ENCODE measurements at places on chromosomes 1 and 21.

GRCh38 chr21:42499444-42500112, 3.6 kb upstream of the RSPH1 start:
- no peak for DNase-seq

GRCh38 chr1:248691567-248692155, 10.9 kb downstream of the OR14I1 start:
- no peak for DNase-seq

GRCh38 chr21:44347911-44348451, 5.4 kb upstream of the TRPM2 start:
- DNase-seq: no peak

DNA sequence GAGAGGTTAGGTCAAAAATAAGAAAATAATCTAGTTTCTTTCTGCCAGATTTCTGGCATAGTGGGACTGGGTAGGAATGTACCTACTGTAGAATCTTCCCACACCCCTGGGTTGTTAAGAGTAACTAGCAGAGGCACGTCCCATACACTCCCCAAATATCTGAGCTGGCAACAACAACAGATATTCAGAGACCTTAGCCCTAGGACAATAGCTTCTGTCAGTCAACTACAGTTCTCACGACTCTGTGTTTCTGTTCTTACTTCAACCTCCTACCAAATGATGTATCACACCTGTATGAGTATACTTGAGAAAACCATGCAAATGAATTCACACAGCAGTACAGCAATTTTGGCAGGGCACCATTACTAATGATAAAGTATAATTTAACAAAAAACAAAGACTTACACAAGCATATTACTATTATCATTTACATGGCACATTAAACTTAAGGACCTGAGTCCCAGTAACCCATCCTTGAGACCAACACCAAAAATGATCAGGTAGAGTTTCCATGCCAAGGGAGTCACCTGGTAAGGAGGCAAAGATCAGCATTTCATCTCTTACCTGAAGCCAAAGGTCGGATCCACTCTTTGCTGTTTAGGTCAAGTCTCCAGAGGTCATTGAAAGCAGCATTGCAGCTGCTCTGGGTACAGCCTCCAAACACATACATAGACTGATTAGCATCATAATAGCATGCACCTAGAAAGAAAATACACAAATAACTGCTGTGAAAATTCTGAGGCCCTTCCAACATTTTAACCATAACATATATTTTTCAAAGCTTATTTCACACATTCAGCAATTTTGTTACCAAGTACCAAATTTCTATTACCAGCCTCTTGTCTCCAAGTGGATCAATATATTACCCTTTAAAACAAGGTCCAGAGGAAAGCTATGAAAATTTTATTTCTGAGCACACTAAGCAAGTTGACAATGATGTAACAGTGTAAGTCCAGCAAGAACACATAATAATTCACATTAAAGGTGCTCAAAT, 57.5 kb upstream of the CPLANE2 start:
- no peak for DNase-seq

- peak; percentile 39 for DNase-seq
These were observed at the start of gene DIPK1A for GRCh38 chr1:92961131-92961895. DIPK1A (minus strand) TSS chr1:92961462; CDS start chr1:92961429, 33 bp downstream.

GRCh38 chr1:236143104-236143948, 987 bp downstream of the GPR137B start:
- DNase-seq: no peak

- no peak for DNase-seq
These were observed 24.7 kb downstream of the TRPM2 start for GRCh38 chr21:44377922-44378645.

- no peak for DNase-seq
These were observed 25.0 kb downstream of the WNT9A start for GRCh38 chr1:227922501-227923352.

- DNase-seq: no peak
These were observed 65.4 kb downstream of the ARID4B start for GRCh38 chr1:235262539-235262938.

DNA sequence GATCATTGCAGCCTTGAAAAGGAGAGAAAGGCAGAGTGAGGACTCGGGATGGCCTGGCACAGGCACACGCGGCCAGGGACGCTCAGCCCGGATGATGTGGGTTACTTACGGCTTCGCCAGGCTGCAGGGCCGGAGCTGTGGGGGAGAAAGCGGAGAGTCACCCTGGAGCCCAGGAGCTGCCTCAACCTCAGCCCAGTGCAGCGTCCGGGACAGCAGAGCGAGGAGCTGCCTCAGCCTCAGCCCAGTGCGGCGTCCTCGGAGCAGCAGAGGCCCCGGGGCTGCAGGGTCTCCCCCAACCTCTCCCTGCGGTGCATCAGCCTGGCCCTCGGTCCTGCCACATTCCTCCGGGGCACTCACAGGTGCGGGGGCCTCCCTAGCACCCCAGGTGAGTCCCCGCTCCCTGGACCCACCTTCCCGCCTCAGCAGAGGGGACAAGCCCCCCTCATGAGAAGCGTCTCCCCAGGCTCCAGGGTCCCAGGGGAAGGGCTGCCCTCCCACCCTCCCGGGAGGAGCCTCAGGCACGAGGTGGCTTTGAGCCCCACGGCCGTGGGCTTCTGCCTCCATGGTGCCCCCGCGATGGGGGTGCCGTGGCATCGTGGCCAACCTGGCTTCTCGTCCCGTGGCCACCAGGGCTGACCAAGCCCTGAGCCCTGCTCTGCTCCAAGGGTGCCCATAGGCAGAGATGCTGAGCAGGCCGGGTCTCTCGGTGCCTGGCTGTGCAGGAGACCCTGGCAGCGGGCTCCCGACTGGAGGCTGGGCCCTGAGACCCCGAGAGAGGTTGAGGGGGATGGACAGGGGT, 10.5 kb upstream of the RNF223 start:
- no peak for DNase-seq

DNA sequence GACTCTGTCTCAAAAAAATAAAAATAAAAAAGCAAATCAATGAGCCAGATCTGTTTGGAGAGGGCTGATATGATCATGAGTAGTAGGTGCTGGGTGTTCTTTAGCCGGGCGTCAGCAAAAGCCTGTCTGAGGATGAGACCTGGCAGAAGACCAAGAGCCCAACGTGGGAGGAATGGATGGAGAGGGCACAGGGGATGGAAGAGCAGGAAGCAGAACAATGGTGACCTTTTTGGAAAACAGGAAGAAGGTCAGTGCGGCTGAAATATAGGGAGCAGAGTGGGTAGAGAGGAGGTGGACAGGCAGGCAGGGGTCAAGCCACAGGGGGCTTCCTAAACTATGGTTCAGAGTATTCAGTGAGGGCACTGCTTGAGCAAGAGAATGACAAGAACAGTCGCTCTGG, 30.9 kb downstream of the VWA5B1 start:
- no peak for DNase-seq

GRCh38 chr1:27436204-27437159, 44.1 kb downstream of the GPR3 start:
- DNase-seq: no peak

- DNase-seq: no peak
These were observed 10.1 kb downstream of the TRIM46 start for GRCh38 chr1:155183775-155184221.

- no peak for DNase-seq
These were observed 417.7 kb downstream of the SIPA1L2 start for GRCh38 chr1:232212253-232212652.

- DNase-seq: no peak
These were observed 382.3 kb downstream of the SIPA1L2 start for GRCh38 chr1:232247669-232248068.

GRCh38 chr1:82392513-82392912, 591.8 kb downstream of the ADGRL2 start:
- DNase-seq: no peak

- no peak for DNase-seq
These were observed at the start of gene TRIM63 for GRCh38 chr1:26067432-26067911. TRIM63 (minus strand) TSS chr1:26067630; CDS start chr1:26067494, 136 bp downstream.

GRCh38 chr1:59218521-59219236, 78.2 kb upstream of the FGGY start:
- no peak for DNase-seq

DNA sequence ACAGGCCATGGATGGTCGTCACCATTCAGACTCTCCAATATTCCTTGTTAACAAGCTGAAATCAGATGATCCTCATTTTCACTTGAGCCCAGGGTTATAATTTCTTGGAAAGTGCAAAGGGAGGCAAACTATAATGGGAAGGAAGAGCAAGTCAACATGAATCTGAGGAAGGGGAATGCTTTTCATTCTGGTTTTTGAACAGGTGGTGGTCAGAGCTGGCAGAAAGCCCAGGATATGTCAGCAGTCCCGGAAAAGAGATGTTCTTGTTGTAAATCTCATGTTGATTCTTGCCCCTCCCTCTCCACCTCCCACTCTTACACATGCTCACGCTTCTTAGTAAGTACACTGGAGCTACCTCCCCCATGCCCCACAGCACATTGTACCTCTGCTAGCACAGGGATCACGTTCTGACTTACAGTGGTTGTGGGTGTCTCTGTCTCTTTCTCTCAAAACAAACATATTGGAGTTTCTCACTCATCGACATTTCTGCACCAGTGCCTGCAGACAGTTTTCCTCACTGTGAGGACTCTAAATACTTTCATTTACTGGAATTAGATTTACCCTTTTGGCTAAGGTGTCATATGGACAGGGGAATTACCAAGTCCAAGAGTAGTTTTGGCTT, 77.6 kb downstream of the XCL2 start:
- DNase-seq: no peak

- DNase-seq: no peak
These were observed 56.9 kb downstream of the PTPRF start for GRCh38 chr1:43587594-43587993.

GRCh38 chr21:42384989-42385388, 10.9 kb downstream of the TMPRSS3 start:
- no peak for DNase-seq

GRCh38 chr1:200971955-200972711, 51.4 kb downstream of the KIF21B start:
- peak; percentile 47 for DNase-seq

DNA sequence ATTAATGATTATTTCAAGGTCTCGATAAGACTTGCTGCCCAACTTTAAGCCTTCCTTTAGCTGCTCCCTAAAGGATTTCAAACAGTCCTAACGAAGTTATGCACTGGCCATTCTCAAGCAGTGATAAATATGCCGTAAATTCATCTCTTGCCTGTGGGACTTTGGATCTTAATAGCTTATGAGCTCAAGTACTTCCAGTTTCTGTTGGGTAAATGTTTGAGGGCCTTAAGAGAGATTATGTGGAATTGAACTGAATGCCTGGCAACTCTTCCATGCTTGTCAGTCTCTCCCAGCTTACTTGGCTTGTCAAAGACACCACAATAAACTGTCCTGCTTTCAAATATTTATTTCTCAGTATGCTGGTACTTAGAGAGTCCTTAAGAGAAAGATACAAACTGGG, 3.5 kb upstream of the OR10J4 start:
- DNase-seq: no peak

DNA sequence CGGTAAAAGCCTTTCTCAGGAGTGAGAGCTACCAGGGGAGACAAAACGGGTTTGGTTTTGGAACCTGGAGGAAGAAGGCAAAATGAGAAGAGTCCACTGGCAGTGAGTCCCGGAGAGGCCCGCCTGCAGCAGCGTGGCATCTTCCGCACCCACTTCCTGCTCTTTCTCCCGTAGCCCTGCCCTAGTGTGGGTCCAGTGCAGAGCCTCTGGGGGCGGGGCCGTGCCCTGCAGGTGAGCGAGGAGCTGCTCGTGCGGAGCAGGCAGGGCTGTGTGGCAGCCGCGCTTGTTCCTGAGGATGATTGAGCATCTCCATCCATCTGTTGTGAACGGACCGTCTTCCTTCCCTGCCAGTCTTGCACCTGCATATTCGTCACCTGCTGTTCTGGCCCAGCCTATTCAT, 66.5 kb downstream of the PEX14 start:
- no peak for DNase-seq

GRCh38 chr1:89953131-89953626, 41.7 kb upstream of the ZNF326 start:
- no peak for DNase-seq

DNA sequence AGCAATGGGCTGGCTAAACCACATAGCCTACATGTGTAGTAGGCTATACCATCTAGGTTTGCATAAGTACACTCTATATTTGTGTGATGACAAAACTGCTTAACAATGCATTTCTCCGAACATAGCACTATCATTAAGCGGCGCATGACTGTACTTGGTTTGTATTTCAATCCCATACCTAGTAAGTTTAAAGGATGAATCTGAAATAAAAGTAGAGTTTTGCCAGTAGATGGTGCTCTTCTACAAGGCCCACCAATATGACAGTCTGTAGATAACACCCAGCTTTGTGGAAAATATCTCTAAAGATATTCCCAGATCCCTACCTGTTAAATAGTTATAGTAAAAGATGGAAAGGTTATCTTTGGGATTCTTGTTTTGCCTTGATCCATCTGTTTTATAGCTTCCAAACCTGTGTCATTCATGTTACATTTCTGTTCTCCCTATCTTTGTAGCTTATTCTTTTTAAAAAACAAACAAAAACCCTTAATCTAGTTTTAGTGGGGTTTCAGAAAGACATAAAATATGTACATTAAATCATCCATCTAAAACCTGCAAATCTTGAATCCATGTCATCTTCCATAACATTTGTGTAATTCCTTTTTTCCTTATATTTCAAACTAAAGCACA, 33.9 kb upstream of the ASPM start:
- DNase-seq: no peak

- no peak for DNase-seq
These were observed 239.8 kb downstream of the USH2A start for GRCh38 chr1:216183454-216183853.

DNA sequence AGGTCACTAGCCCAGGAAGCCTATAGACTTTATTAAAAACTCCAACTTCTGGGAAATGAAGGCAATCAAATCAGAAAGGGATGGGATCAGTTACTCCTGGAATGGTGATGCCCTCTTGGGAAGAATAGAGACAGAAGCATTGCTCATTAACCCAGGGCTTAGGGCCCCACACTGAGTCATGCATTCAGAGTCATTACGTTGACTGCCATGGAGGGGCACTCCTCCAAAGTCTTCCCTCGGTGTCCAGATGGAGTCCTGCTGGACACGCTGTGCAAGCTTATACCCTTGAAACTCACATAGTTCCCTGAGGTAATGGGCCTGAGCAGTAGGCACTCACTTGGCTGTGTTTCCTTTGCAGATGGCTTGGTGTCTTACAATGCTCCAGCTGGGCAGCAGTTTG, 35.2 kb upstream of the HSD17B7 start:
- no peak for DNase-seq

DNA sequence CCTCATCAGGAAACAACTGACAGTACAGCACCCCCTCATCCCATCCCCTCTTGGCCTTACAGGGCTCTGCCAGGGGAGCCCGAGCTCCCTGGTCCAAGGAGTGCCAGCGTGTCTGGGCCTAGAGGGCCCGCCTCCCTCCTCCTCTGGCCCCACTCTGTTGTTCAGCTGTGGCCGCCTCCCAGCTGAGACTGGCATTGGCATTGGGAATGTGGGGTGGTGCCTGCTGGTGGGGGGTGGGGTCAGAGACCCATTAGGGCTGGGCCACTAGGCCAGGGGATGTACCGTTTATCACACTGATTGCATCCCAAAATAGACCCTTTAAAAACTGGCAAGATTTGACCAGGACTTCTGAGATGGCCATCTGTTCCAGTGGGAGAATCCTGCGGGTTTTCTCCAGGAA, 1.4 kb downstream of the LDLRAP1 start:
- DNase-seq: no peak

GRCh38 chr1:25053576-25054250, 123.6 kb upstream of the RUNX3 start:
- DNase-seq: no peak

GRCh38 chr1:230186003-230186863, 119.2 kb downstream of the GALNT2 start:
- DNase-seq: no peak

GRCh38 chr1:108079440-108080025, 114.6 kb upstream of the VAV3 start:
- no peak for DNase-seq

- DNase-seq: no peak
These were observed 216.9 kb upstream of the SAMSN1 start for GRCh38 chr21:14762734-14763694.
